MCF 10A (cell line): ENCODE measurements at places on chromosomes 2 and 18. TPM values are rescaled to one million over a fixed set of nuclear protein-coding genes. Genes with fewer than 3 reads are reported as not detected.

DNA sequence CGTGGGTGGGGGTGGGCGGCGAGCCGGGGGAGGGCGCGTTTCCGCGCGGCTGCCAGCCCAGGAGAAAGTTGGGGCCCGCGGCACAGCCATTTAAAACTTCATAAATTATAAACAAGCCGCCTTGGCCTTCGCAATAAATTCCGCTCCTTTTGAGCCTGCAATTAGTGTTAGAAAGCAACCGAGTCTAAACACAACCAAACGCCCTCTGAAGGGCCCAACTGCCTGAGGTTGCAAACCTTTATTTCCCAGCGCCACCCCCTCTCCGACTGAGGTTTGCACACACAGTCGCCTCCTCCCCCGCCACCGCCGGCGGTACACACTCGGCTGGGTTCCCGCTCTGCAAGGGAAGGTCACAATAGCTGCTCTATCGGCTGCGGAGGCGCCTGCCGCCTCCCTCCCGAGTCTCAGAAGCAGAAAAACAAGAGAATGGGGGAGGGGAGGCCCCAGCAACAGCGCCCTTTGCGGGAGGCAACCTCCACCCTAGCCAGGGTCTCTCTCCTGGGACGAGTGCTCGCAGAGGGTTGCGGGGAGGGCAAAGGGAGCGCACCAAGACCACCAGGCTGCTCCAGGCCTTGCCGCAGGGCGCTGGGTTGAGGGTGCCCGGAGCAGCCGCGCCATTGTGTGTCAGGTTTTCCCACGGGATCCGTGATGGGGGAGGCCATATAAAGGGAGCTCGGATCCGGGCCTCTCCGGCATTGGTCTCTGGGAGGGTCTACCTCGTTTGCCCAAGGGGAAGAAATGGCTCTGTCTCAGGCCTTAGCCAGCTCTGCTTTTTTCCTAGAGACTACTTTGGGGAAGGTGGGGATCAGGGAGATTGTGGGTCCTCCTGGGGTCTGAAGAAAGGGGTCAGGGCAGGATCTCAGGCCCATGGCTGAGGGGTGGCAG is 13.4 kb upstream of the HOXD1 start:
- no peak for DNase-seq

DNA sequence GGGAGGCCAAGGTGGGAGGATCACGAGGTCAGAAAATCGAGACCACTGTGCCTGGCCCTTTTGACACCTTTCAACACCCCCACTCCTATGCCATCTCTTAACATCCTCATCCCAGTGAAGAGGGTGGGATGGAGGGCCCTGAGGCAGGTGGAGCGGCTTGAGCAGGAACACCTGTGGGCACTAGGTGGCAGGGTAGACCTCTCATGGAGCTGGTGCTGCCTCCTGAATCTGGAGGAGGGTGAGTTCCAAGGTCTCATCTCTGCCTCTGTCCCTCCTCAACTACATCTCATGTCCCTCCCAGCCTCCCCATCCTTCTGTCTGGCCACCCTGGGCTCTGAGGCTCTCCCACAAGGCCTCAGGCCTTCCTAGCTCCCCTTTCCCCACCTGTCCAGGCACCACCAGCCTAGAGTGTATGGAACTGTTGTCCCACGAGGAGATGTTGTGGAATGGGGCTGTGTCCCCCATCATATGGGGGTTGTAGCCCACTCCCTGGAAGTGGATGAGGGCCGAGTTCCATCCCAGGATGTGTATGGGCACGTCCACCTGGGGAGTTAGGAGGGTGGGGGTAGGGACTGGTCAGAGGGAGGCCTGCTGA is 17.0 kb upstream of the CRYBA2 start:
- DNase-seq: peak; percentile 51

DNA sequence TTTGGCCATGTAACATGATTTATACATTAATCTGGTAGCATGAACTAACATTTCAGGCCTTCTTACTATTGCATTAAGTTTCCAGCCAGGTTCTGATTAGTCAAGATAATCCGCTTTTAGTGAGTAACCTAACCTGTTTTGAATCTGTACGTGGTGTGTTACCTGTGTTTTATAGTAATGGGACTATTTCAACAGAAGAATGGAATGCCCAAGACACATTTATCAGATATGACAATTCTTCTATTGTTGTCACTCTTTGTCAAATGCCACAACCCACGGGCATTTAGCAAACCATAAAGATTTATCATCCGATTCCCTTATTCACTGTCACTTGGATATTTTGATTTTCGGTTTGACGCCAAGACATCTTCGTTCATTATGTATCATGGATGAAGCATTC is 117.9 kb downstream of the ETAA1 start:
- no peak for DNase-seq

GRCh38 chr2:18454692-18455235 is 105.7 kb downstream of the RDH14 start:
- DNase-seq: no peak

DNA sequence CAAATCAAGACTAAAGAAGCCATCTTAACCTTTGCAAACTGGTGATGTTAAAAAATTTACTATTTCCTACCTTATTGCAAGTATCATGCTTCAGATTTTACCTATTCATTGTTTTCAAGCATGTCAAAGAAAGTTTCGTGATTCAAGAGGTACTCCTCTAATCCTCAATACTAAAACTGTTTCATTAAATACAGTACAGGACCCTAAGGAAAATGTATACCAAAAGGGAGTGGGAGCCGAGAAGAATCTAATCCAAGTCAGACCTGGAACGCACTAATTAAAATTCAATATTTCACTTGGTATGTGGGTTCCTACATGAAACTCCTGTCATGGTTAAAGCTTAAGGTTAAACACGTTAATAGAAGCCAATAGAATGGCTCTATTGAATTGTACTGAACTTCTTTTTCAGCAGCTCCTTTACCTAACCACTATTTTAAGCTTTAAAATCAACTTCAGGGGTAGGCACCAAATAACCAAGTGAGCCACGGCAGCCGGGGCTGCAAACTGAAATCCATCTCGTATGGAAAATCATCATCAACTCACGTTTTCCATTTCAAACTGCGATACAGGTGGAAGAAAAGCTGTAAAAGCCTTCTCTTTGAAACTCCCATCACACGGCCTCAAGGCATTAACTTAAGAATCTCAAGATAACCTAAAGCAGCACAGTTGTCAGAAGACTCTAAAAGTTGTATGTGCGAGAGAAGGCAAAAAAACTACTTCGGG is 188.8 kb downstream of the ZEB2 start:
- DNase-seq: peak; percentile 35

GRCh38 chr2:37683241-37683640 is 11.8 kb upstream of the CDC42EP3 start:
- no peak for DNase-seq

GRCh38 chr2:102336502-102336945 is 19.1 kb upstream of the IL18R1 start:
- DNase-seq: peak; percentile 71

GRCh38 chr18:67385455-67385854 is 131.1 kb downstream of the DSEL start:
- no peak for DNase-seq

DNA sequence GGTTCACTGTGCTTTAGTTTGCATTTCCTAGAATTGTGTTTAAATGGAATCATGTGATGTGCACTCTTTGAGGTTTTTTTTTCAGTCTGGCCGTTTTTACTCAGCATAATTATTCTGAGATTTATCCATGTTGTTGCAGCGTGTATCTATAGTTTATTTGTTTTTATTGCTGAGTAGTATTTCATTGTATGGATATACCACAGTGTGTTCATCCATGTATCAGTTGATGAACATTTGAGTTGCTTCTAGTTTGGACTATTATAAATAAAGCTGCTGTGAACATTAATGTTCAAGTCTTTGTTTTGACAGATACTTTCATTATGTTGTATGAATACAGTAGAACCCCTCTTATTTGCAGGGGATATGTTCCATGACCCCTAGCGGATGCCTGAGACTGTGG is 39.1 kb downstream of the TRAF3IP1 start:
- no peak for DNase-seq

- peak; percentile 100 for DNase-seq
Observed at GRCh38 chr2:233424154-233424951, 70.1 kb downstream of the DGKD start.

DNA sequence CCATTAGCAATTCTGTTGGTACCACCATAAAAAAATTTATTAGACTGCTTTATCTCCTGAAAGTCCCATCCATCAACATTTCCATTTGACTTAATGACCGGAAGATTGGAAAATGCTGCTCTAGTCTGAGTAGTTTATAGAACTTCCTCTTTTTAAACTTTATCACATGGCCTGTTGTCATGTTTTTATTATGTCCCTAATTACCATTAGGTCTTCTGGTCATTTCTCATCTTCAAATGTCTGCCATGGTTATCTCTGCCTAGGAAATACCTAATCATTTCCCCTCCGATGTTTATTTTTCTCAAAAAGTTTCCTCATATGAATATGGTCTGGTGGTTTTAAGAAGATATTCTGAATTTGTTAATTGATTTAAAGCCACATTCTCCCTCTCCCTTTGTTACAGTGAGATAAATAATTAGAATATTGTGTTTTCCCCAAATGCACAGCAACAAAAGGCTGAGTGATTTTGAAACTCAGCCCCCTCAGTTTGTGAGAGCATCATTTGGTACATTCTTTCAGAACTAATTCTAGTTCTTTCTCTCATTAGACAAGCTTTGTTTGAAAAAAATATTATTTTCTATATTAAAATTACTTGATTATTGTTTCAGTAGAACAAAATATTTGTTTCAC is 317.1 kb upstream of the ST6GAL2 start:
- DNase-seq: no peak

- DNase-seq: no peak
Observed at GRCh38 chr18:22728481-22729105, 204.5 kb upstream of the RBBP8 start.

DNA sequence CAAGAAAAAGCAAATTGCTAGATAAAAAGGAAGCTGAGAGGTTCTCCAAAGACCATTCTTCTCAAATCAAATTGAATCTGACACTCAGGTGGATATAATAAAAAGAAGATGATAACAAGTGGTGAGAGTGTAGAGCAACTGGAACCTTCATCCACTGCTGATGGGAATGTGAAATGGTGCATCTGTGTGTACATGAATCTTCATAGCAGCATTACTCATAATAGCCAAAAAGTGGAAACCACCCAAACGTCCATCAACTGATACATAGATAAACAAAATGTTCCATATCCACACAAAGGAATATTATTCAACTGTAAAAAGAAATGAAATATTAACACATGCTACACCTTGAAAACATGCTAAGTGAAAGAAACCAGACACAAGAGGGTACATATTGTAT is 357.2 kb upstream of the EPHA4 start:
- no peak for DNase-seq

GRCh38 chr2:217805668-217806481 is 196.9 kb downstream of the TNS1 start:
- DNase-seq: no peak

DNA sequence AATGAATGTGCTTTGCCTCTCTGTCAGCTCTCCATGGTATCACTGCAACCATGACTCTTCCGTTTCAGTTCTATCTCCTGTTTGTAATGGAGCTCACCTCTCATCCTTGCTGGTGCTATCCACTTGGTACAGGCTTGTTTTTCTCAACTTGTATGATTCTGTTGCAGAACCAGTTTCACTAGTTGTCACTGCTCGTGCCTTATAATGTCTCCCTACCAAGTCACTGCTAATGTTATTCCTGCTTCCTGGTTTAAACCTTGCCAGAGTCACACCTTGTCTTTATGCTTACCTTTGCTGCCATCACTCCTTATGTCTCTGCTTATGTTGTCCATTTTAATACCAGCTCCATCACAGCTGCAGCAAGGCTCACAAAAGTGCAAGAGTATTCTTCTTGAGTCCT is 1191.0 kb upstream of the LRRTM1 start:
- no peak for DNase-seq

DNA sequence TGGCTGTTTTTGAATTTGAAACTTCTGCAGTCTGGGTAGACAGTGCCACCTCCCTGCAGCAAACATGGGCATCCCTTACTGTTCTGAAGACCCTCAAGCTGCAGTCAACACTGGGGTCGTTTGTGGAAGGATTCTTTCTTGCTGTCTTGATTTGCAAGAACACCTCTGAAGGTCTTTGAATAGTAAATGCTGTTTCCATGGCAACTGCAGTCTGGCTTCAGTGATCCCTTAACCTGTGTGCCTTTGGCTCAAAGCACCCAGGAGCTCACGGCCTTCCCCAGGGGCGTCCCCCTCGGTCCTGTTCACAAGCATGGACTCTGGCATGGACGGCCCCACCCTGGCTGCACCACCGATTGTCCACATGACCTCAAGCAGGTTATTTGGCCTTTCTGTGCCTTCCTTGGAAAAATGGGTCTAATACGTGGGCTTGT is 38.3 kb downstream of the LRRFIP1 start:
- no peak for DNase-seq

GRCh38 chr2:96692094-96692971 is 47.5 kb downstream of the LMAN2L start:
- DNase-seq: no peak

GRCh38 chr2:160660741-160661140 is 167.1 kb upstream of the RBMS1 start:
- DNase-seq: no peak

The C2orf78 gene
- total RNA-seq: not detected in 2 replicates

The GAL3ST2 gene
- 0.37 TPM in 1 of 2 replicates, not detected in the other for total RNA-seq
